Right ventricle myocardium inferior (tissue), 1 donor: ENCODE measurements at places on chromosomes 2 and 18. TPM values are rescaled to one million over a fixed set of nuclear protein-coding genes. Genes with fewer than 3 reads are reported as not detected.

GRCh38 chr2:233856184-233856583 lies 1.8 kb upstream of the HJURP start:
- DNase-seq, result no peak

DNA sequence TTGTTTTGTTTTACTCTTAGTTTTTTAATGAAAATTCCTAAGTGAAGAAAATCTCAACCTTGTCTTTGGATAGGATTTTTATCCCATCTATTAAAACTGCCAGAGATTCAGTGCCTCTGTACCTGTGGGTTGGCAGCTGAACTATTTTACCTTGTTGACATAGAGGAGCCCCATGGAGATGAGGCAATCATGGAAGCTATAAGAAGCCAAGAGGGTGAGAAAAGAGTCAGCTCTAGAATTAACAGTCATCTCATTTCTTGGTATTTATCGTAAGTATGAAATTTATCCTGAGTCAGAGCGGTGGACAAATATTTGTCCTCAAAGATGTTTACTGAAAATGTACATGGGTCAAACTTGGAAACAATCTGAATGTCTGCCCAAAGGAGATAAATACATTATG lies 35.8 kb upstream of the PGAP1 start:
- DNase-seq, result no peak

Gene IL18RAP
- total RNA-seq, result 0.30 TPM

Gene MOCOS
- total RNA-seq, result 0.38 TPM

- no peak for DNase-seq
Observed at GRCh38 chr18:49486606-49486952, 455 bp downstream of the C18orf32 start.

DNA sequence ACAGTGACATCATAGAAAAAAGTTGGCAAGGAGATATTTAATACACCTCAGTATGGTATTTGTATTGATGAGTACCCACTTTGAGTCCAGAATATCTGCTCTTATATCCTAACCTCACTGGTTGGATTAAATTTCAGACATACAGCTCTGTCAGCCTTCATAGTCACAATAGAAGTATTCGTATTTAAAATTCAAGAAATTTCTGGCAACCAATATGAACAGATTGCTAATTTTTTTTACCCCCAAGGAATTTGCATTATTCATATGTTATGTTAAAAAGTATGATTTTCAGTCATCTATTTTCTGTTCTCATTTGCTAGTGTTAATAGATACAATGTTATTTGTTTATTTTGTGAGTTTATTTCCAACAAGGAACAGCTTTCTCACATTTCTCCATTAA lies 1306.8 kb upstream of the NXPH2 start:
- no peak for DNase-seq

DNA sequence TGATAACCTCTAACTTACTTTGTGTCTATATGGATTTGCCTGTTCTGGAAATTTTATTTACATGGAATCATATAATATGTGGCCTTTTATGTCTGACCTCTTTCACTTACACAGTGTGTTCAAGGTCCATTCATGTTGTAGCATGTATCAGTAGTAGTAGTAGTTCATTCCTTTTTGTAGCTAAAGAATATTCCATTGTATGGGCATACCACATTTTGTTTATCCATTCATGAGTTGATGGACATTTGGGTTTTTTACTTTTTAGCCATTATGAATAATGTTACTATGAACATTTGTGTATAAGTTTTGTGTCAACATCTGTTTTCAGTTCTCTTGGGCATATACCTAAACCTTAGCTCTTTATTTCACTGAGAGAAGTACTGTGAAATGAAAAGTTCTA lies 11.5 kb downstream of the BBS5 start:
- DNase-seq, result no peak

Gene SKOR2
- total RNA-seq, result not detected

DNA sequence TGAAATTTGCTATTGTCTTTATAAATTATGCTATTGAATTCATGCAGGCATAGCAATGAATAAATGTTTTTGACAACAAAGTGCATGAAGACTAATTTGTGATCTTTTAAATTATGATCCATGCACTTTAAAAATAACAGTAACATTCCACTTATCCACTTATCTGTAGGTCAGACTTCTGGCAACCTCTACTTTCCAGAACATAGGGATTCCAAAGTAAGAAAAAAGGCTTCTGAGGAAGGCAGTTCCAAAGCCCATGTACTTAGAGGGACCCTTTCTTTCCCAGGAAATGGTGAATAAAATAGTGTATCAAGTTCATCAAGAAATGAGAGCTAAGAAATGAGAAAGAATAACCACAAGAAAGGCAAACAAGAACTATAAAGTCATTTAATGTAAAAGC lies 58.3 kb downstream of the VIL1 start:
- no peak for DNase-seq

DNA sequence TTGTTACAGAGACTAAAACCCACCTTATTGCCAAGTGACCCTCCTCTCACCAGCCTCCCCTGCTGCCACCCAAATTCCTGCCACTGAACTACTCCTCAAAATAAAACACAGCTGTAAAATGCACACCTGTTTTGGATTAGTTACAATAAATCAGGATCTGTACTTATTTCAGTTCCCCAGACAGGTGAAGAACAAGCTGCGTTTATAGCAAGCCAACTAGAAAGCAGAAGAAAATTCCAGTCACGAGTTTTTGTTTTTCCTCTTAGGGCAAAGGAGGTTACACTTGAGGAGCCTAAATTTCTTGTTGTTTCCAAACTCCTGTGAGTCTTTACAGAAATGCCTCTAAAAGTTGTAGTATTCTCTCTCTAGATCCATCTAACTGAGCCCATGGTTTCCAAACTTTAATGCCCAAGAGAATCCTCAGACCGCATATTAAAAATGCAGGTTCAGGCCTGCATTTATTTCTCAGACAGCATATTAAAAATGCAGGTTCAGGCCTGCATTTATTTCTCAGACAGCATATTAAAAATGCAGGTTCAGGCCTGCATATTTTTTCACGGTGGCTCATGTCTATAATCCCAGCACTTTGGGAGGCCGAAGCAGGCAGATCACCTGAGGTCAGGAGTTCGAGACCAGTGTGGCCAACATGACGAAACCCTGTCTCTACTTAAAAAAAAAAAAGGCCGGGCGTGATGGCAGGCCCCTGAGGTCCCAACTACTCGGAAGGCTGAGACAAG lies 62.2 kb downstream of the ALPK2 start:
- no peak for DNase-seq

Gene RESP18
- not detected for total RNA-seq

GRCh38 chr2:235132651-235133050 lies 180.8 kb downstream of the SH3BP4 start:
- no peak for DNase-seq

- DNase-seq, result no peak
Observed at GRCh38 chr2:96470109-96470508, 35.0 kb downstream of the NEURL3 start.

Gene UGT1A10
- total RNA-seq, result not detected

DNA sequence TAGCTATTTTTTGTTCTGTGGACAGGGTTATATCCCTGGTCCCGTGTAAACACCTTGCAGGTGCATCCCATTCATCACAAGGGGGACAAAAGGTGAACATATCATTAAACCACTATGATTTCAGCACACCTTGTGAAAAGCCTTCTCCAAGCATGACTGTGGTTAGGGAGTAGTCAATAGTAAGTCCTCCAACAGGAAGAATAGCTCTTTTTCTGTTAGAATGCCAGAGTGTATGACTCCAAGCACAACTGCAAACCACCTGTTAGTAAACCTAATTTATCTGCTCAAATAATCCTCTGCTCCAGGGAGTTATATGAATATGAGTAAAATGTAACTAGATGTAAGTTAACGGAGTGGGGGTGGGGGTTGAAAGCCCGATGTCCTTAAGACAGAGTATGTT lies 240.5 kb downstream of the AGPS start:
- DNase-seq, result no peak

DNA sequence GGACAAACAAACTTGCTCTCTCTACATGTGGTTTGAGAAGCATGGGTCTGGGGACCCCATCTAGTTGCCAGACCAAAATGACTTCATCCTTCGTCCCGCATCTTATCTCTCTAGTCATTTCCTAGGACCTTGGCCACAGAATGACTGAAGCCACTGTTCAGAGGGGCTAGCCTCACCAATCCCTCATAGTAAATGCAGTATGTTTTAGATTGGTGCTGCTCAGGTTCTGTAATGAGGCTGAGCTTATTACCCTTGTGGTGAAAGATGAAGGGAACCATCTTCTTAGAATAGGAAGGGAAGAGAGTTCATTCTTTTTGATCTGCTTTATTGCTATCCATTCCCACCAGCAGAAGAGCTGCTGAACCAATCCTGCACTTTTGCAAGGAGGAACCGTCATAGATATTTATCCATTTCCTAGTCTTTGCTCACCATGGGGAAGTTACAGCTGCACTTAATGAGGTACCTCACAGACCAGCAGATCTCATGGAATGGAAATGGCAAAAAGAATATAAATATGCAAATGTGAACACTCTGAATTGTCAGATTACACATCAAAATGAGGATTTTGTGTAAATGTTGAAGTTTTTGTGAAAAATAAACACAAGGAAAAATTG lies 436.7 kb downstream of the LPIN1 start:
- no peak for DNase-seq

DNA sequence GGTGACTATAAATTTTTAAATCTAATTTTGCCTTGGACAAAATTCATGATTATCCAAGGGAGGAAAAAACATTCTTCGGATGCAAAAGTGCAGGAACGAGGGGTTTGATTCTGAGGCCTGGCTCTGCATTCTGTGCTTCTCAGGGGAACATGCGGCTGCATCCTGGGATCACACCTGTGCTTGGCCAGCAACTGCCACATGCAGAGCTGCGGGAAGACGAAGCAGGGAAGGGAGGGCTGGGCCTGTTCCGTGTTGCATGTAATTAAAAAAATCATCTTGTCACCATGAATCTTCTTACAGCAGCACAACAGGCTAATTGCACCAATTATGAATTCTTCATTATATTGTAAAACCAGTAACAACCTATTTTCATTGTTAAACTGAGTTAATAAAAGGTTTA lies 158.0 kb upstream of the ALKAL2 start:
- DNase-seq, result no peak

Gene CHRNG
- not detected for total RNA-seq

GRCh38 chr2:215949991-215950404 lies 63.4 kb downstream of the MREG start:
- DNase-seq, result no peak

- no peak for DNase-seq
Observed at GRCh38 chr2:47118581-47118980, 36.5 kb downstream of the STPG4 start.

DNA sequence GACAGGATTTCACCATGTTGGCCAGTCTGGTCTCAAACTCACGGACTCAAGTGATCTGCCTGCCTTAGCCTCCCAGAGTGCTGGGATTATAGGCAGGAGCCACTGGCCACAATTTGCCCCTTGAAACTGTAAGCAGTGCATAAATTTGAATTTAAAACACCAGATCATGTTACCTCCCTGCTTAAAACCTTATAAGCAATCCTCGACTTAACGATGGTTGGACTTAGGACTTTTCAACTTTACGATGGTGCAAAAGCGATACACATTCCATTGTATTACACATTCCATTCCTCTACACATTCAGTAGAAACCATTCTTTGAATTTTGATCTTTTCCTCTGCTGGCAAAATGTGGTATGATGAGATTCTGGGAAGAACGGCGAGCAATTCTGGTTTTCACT lies 23.2 kb upstream of the EFR3B start:
- no peak for DNase-seq

GRCh38 chr2:229066121-229066715 lies 204.9 kb downstream of the PID1 start:
- DNase-seq, result no peak

DNA sequence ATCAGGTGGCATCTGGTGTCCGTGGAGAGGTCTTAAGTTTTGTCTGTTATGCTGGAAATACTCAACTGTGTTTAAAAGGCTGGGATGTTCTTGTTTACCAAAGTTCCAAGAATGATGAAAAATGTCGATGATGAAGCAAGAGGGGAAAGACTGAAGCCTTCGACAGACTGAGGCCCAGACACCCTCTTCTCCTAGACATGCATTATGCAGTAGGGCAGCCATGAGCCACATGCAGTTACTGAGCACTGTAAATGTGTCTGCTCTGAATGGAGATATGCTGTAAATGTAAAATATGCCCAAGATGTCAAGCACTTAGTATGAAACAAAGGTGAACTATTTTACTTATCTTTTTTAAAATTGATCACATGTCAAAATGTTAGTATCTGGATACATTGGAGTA lies 163.1 kb downstream of the GALNT14 start:
- no peak for DNase-seq

Gene AQP4
- total RNA-seq, result 24.6 TPM

GRCh38 chr2:159362816-159363251 lies 76.3 kb upstream of the WDSUB1 start:
- DNase-seq, result no peak

DNA sequence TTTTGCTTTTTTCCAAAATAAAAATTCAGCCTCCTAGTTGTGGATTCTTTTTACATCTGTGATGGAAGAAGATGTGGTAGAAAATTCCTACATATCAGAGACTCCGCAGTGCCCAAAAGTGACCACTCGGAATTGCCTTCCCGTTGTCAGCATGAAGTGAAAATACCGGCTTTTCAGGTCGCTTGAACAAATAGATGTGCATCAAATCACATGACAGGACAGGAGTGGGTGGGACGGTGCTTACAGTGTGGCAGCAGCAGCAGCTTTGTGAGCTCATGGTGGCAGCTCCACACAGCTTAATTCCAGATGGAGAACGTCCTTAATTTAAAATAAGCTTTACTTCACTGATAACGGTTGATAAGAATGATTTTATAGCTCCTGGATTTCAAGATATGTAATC lies 20.3 kb downstream of the SALL3 start:
- DNase-seq, result no peak

- no peak for DNase-seq
Observed at GRCh38 chr2:149000158-149000938, 38.2 kb upstream of the LYPD6B start.

DNA sequence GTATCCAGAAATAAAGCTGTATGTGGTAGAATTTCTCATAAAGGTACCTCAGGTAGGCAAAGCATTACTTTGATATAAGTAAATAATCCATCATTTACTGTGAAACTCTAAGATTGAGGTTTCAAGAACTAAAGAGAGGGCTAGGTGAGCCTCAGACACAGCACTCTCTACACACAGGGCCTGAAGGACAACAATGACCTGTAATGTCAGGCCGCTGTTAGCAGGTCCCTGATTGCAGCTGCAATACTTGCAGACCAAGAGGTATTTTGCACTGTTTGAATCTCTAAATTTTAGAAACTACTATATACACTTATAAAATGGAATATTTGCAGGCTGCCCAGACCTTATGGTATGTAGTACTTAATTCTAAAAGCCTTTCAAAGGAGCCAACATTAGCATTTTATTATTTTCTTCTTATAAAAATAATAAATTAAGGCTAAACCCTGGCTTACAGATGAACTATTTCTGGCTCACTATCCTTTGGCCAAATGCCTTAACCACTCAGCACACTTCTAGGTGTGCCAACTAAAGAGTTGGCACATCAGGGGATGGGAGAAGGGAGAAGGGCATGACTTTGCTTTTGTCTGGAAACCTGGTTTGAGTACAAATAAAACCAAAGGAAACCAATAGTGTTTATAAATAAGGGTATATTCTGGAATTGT lies 66.7 kb upstream of the SLC39A10 start:
- DNase-seq, result no peak

Gene GCKR
- not detected for total RNA-seq

- DNase-seq, result no peak
Observed at GRCh38 chr2:227602358-227602757, 3.7 kb downstream of the SCYGR2 start.
